ENCODE measurements at places on chromosomes 2 and 18.

GRCh38 chr2:226993171-226993570 is 157.3 kb downstream of the RHBDD1 start:
- no peak for DNase-seq

DNA sequence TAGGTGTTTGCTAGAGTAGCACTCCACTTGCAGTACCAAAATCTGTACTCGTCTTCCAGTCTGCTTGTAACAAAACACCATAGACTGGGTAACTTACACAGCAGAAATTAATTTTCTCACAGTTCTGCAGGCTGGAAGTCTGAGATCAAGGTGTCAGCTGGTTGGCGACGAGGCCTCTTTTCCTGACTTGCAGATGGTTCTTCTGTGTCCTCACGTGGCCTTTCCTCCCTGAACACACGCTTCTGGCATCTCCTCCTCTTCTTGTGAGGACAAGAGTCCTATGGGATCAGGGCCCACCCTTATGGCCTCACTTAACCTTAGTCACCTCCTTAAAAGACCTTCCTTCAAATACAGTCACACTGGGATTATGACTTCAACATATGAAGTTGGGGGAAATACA is 493.5 kb upstream of the MYT1L start:
- no peak for DNase-seq

GRCh38 chr2:26740890-26741302 is 23.2 kb upstream of the SLC35F6 start:
- DNase-seq: no peak

DNA sequence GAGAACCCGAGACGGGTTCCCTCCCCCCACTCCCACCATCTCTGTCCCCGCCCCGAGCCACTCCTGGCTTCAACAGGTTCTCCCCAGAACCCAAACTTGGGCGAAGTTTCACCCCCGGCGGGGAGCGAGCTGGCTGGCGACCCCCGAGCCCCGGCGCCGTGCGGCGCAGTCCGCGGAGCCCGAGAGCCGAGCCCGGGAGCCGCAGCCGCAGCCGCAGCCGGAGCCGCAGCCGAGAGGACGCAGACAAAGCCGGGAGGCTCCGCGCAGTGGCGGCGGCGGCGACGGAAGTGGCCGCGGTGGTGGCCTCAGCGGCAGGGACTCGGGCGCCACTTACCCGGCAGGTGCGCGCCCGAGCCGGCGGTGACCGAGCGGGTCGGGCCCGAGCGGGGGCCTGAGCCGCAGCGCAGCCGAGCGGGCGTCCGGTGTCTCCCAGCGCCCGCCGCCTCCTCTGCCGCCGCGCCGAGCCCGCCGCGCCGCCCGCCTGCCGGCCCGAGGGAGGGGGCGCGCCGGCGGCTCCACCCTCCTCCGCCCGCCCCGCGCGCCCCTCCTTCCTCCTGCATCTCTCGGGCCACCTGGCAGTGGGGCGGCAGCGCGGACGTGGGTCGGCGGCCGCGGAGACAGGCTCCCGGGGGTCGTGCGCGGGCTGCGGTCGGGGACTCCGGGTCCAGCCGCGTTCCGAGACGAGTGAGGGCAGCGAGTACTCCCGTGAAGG is at the start of gene ECEL1:
ECEL1 (minus strand) TSS at position 450 of the 712 bp plus-strand sequence. CDS start 1,181 bp downstream, outside the sequence.
- DNase-seq: no peak

DNA sequence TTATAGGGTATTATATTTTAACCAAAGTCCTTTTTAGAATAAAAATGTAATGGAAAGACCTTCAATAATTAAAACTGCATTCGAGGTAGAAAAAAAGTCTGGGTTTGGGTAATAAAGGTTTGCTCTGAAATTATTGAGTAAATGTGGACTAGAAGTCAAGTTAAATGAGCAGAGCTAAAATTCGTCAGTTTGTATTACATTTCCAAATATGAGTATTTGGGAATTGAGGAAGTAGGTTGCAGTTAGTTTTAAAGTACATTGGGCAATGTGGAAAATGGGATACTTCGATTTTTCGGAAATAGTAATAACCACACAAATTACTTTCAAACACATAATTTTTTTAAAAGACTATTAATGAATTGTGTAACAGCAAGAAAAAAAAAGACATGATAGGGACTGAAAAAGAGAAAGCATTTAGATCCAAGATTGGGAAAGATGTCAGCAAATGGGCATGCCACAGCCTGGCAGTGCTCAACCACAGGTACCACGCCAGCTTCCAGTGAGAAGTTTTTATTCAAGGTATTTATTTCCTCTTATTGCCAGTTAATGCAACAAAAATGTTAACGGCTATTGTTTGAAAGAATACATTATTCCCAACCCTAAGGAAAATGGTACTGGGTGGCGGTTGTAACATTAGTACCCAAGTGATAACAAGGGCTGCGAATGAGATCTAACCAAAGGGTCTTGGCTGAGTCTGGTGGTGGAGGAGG is 50.0 kb downstream of the TTC39C start:
- DNase-seq: no peak

- no peak for DNase-seq
Observed at GRCh38 chr2:188089901-188090300, 201.8 kb upstream of the GULP1 start.

GRCh38 chr18:58272779-58273435 is 228.9 kb downstream of the NEDD4L start:
- DNase-seq: no peak

DNA sequence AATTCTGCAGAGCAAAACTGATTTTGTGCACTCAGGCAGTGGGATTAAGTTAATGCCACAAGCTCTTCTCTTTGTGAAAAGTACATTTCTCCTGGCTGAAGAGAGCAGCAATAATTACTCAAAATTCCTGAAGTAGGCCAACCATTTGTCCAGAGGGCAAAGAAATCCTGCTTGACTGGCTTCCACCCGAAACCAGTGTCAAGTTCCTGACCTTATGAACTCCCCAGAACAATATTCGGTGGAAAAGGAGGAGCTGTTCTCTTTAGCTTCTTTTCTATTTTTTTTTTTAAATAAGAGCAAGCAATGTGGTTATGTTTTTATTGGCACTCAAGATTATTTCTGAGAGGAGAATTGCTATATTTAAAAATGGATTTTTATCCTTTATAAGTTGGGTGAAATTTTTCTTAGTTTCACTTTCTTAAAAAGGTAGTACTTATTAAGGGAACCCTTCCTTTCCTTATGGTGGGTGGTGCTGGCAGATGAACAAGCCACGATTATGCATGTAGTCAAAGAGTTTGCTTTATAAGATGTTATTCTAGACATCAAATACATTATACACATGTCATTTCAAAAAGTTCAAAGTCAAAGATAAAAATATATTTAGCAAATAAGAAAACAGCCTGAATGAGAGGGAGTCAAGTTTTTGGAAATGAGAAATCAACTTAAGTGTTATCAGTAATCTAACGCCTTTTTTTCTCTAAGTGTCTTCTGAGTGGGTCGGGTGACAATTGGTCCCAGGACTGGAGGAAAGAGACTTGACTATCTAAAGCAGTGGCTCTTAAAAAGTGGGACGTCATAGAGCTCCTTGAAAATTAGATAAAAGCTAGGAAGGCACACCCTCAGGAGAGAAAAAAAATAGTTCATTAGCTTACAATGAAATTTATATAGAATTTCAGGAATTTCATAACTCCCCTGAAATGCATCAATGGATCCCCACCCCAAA is 194.5 kb downstream of the IKZF2 start:
- DNase-seq: no peak

GRCh38 chr18:56873441-56874140 is 222.4 kb downstream of the WDR7 start:
- peak; percentile 17 for DNase-seq

DNA sequence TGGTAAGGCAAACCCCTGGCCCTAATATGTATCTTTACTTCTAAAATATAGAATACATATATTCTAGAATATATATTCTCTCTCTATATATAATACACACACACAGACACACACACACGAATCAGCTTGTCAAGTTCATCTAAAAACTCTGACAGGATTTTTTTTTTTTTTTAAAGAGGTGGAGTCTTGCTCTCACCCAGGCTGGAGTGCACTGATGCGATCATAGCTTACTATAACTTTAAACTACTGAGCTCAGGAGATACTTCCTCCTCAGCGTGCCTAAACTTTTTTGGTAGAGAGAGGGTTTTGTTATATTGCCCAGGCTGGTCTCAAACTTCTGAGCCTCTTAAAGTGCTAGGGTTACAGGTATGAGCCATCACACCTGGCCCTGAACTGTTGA is 45.2 kb downstream of the DOK1 start:
- DNase-seq: no peak

- no peak for DNase-seq
Observed at GRCh38 chr18:9742524-9743131, 34.5 kb downstream of the RAB31 start.

DNA sequence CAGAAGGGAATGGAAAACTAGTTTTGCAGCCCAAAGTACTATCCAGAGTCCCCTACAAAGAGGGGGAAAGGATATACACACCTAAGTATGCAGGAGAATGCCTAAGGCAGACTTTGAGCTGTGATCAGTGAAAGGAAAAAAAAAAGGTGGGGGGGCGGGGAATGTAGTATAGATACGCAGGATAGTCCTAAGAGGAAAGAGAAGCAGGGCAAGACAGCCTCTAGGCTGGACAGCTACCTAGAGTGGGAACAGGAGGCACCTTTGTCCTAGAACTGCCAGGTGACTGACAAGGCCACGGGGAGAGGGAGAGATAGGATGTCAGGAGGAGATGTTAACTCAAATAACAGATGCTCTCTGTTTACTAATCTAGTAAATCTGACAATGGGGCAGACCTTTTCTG is 6.0 kb downstream of the REEP1 start:
- DNase-seq: no peak

GRCh38 chr18:61402726-61403125 is 69.5 kb downstream of the CDH20 start:
- no peak for DNase-seq

- peak; percentile 45 for DNase-seq
Observed at GRCh38 chr2:104412384-104412783, 441.5 kb upstream of the POU3F3 start.

GRCh38 chr18:8661754-8662559 is 43.4 kb upstream of the MTCL1 start:
- DNase-seq: peak; percentile 48

- no peak for DNase-seq
Observed at GRCh38 chr2:201267278-201268030, 7.1 kb downstream of the CASP8 start.

DNA sequence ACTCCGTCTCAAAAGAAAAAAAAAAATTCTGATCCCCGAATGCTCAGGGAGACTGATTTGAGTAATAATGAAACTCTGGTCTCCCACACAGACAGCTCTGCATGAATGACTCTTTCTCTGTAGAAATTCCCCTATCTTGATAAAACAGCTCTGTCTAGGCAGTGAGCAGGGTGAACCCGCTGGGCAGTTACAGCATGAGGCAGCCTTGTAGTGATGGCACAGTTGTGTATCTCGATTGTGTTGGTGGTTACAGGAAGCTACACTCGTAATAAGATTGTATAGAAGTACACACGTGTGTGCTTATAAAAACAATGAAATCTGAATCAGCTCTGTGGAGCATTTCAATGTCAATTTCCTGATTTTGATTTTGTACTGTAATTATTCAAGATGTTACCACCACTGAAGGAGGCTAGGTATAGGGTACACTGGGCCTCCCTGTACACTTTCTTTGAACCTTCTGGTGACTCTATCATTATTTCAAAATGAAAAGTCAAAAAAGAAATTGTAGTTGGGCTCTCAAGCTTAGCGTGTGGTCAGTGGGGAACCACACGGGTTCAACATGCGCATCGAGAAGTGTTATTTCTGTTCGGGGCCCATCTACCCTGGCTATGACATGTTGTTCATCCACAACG is 34.9 kb upstream of the ATP8B1 start:
- no peak for DNase-seq

- DNase-seq: no peak
Observed at GRCh38 chr2:159984034-159984433, 78.4 kb downstream of the PLA2R1 start.

DNA sequence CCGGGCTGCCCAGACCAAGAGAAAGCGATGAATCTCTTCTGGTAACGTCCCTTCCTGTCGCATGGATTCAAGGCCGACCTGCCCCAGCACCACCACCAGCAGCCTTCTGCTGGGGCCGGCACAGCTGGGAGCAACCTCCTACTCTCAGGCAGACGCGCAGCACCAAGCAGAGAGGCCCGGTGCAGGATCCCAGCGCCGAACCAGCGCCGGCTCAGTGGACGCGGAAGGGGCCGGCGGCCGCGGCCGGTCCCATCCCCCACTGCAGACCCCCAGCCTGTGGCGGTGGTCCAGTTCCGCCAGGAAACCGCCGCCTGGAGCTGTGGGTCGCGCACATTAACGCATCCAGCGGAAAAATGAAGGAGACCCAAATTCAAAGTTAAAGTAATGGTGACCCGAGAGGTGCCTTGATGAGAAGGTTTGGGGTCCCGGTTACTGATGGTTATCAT is 525 bp upstream of the MAL start:
- DNase-seq: no peak

DNA sequence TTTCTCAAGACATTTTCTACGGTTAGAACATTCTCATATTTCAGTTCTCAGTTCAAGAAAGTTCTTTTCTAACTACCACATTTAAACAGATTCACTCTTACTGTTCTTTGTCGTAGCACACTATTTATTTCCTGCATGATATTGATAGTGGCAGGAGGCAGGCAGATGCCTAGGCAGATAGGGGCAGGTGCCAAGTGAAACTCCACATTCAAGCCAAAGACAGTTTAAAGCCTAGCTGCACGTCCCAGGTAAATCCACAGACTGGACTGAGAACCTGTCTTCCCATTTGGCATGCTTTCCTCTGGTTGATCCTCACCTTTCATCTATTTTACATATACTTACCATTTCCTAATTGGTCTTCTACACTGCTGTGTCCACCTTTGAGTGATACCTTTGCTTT is 359.3 kb downstream of the TMX3 start:
- DNase-seq: no peak

DNA sequence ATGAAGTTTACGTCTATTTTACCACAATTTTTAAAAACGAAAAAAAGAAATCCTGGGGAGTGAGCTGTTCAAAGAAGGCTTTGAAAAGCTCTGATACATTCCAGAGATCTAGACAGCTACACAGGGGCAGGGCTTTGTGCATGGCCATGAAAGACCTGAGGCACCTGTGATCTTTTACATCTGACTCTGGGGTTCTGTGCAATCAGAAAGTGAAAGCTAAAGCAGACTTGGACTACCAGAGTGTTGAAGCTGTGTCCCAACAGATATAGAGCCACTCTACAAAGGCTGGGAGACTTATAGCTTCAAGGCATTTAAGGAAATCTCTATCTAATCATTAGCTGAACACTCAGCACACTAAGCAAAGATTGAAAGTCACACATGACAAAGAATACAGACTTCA is 34.1 kb downstream of the PARD6G start:
- no peak for DNase-seq

DNA sequence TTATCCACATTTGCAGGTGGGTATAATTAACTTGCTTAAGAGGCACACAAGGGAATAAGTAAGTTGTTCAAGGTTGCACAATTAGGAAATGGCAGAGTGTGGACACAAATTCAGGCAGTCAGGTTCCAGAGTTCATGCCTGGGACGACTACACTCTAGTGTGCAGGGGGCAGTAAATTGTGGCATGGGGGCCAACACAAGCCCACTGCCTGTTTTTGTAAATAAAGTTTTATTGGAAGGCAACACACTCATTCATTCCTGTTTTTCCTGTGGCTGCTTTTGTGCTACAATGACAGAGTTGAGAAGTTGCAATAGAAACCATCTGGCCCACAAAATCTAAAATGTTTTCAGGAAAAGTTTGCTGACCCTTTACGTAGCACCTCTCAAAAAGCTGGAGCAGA is 41.4 kb downstream of the XDH start:
- no peak for DNase-seq

All from OCI-LY7 (cell line).